ENCODE measurements at places on chromosomes 5 and 9.

- no peak for DNase-seq
These were observed 69.0 kb downstream of the MFAP3 start for GRCh38 chr5:154107756-154108155.

- DNase-seq = no peak
These were observed 19.8 kb upstream of the AIF1L start for GRCh38 chr9:131076347-131077195.

GRCh38 chr9:93594041-93594756 lies 17.8 kb downstream of the PHF2 start:
- no peak for DNase-seq

DNA sequence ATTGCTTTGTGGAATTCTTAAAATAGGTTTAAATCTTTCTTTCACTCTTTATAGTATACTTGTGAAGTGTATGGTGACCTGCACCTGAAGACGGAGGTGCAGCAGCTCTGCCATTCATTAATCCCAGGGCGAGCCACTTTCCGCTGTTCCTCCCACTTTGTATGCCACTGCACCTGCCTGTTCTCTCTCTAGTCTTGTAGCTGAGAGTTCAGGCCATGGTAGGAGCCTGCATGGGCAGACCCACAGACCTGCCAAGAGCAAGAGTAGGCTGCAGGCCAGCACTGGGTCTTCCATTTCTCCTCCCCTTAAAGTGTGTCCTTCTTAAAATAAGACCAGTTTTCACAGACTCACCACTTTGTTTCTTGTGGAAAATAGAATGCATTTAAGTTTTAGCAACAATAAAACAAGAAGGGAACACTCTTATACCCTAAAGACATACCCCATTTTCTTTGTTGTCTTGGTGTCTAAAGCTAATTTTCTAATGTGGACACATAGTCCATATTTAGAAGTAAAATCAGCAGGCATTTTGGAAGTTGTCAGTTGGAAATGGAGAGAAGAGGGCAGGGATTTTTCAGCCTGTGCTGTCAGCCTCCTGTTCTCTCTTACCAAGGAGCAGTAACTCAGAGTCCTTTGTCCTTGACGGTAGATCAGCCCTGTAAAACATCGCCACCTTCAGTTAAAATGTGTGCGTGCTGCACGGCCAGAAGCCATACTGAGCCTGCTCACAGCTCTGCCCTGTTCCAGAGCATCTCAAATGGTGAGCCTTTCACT lies 103.2 kb downstream of the SNCAIP start:
- DNase-seq = no peak

- DNase-seq = no peak
These were observed 201.3 kb downstream of the HSD17B3 start for GRCh38 chr9:96100385-96101300.

GRCh38 chr5:93607367-93608258 lies 24.6 kb downstream of the NR2F1 start:
- DNase-seq = peak; percentile 47

DNA sequence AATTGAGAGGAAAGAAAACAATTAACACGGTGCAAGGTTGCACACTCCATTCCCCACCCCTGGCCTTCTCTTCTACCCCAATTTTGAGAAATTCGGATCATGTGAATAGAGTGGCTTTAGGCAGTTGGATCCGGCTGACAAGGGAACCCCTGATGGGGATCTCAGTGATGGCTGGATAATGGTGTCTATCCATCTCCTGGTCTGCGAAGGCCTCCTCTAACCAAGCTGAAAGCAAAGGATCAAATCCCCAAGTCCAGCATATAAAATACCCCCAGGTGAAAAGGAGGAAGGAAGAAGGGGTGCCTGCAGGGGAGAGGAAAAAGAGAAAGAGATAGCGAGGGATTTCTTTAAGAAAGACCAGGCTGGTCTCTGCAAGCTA lies 16.0 kb downstream of the NR2F1 start:
- DNase-seq = no peak

DNA sequence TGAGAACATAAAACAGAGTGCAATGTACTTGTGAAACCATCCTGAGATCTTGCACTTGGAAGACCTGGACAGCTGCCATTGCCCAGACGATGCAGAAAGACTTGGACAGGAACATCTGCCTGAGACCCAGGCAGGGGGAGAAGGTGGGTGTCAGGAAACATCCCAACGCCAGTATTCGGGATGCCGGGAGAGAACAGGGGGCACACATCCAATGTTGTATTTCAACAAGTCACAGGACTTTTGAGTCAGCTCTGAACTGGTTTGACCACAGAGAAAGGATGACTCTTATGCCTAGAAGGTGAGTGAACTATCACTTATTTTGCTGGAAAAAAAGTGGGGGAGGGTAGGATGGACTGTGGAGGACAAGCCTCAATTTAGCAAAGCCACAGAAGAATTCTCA lies 124.6 kb downstream of the ROR2 start:
- DNase-seq = no peak

DNA sequence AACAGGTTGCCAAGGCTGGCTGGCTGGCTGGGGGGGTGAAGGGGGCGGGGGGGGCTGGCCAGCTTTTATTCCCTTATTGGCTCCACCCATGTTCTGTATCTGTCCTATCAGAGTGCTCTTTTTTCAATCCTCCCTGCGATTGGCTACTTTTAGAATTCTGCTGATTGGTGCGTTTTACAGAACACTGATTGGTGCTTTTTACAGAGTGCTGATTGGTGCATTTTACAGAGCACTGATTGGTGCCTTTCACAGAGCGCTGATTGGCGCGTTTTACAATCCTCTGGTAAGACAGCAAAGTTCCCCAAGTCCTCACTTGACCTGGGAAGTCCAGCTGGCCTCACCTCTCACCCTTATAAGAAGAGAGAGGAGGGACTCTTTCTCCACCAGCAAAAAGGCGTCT lies 175.9 kb downstream of the ERCC6L2 start:
- DNase-seq = no peak

Measured in NCI-H2081 treated with DMSO at 0.1 percent for 48 hours (cell line).